ENCODE measurements at places on chromosomes 1 and 21.
A peak's percentile ranks its signal among the peaks of the same experiment; 100 is the strongest.

- no peak for DNase-seq
These were observed 33.9 kb downstream of the SLC66A1 start for GRCh38 chr1:19346026-19346425.

GRCh38 chr1:8818325-8818775 is 910 bp upstream of the RERE start:
- no peak for DNase-seq

GRCh38 chr1:24463776-24464735 is 38.6 kb upstream of the RCAN3 start:
- DNase-seq, result no peak

DNA sequence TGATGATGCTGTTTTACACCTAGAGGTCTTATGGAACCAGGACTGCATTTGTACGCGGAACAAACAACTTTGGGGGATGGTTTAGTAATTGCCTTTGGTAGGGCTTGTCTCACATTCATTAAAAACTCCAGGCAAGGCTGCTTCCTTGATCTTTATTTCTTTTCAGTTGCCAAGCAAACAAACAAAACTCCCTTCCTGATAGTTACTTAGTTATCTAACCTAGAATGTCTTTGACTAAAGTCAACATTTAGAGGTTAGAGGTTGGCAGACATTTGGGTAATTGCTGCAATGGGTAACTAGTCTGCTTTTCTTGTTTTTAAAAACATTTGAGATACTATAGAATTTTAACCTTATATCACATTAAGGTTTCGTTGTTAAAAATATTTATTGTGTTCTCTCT is 500.9 kb upstream of the PTBP2 start:
- no peak for DNase-seq

DNA sequence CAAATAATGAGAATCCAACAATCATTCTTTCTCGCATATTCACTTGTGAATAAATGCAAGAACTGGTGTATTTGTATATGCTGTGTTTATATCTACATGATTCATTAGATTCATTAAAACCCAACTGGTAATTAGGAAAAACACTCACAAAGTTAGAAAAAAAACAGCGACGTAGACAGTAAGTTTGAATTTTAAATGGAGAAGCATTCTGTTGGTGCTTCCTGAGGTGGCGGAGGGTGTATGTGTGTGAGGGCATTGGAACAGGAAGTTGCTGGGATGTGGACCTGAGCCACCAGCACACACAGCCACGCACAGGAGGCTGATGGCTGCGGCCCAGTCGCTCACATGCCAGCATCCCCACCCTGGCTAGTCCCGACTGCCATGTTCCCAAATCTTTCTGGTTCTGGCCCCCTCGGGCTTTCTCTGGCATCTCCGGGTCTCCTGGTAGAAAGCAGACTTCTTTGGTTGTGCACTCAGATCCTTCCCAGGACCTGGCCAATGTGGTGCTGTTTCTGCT is 121.6 kb upstream of the IRF2BP2 start:
- peak; percentile 29 for DNase-seq

GRCh38 chr21:26892151-26892550 is 46.9 kb upstream of the ADAMTS1 start:
- DNase-seq, result no peak

GRCh38 chr21:17660862-17661261 is 48.2 kb upstream of the BTG3 start:
- DNase-seq, result no peak

DNA sequence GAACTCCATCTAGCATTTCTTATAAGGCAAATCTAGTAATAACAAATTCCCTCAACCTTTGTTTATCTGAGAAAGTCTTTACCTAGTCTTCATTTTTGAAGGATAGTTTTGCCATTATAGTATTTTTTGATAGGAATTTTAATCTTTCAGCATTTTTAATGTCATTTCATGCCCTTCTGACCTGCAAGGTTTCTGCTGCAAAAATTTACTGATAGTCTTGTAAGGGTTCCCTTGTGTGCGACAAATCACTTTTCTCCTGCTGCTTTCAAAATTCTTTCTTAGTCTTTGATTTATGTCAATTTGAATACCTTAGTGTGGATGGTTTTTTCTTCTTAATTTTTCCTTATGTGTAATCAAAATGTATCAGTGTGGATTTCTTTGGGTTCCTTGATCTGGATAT is 297.5 kb upstream of the FAM78B start:
- DNase-seq, result no peak

GRCh38 chr1:158115126-158115525 is 65.6 kb upstream of the CD1D start:
- DNase-seq, result no peak

- no peak for DNase-seq
These were observed 36.1 kb downstream of the FGGY start for GRCh38 chr1:59332983-59333382.

DNA sequence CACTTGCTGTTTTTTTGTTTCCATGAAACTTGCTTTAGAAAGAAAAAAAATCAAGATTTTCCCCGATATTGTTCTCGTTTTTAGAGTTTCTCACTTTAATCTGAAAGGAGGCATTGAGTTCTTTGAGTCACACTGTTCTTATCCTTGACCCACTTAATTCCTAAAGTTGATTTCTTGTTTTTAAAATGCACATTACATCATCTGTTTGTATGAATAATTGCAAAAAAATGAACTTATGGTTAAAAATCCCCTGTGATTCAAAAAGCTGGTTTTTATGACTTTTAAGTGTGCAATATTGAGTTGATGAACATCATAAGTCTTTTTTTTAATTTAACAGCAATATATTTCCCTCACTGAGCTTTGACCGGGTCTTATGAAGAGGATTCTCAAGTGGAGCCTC is 131.6 kb downstream of the SNX7 start:
- no peak for DNase-seq

DNA sequence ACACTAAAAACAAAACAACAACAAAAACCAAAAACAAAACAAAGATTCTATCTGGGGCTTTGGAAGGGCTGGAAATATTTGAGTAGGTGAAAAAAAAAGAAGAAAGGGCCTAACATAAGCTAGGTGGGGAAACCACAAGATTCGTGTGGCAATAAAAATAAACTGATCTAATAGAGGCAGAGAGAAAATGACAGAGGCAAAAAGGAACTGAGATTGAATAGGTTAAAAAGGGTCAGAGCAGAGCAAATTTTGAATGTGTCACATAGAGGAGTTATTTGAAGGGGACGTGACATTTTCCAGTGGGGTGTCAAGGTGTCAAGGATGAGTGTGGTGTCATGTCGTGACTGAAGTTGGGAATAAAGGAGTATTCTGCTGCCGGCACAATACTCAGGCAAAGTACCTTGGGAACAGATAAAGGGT is 65.2 kb upstream of the RALGPS2 start:
- no peak for DNase-seq

DNA sequence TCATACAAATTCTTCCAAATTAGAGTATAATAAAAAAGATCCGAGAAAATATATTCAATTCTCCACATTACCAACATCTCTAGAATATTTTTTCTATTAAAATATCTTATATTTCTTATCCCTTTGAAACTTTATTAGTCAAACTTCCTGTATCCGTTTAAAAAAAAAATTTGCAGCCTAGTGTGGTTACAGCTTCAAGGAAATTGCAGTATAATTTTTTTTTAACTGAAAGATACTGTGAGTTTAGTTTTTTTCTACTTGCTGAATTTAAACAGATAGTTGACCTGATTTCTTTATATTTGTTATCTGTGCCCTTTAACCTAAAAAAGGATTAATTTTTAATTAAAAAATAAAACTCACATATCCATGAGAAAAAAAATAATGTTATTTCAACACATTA is 1.5 kb downstream of the RGS18 start:
- no peak for DNase-seq

GRCh38 chr1:200206340-200206739 is 178.8 kb downstream of the NR5A2 start:
- DNase-seq, result no peak

DNA sequence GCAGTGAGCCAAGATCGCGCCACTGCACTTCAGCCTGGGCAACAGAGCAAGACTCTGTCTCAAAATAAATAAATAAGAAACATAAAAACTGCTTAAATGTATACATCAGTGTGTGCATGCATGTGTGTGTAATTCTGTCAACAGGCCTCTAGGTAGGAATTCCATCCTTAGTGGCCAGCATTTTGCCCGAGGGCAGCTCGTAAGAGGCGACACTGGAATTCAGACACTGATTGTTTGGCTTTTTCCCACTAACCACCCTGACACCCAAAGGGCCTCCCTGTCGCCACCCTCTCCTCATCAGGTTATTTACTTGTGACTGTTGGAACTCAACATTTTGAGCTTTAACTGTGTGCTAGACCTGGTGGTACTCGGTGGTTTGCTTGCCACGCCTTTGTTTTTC is 64.0 kb upstream of the KIF1B start:
- no peak for DNase-seq

GRCh38 chr1:99992044-99992722 is 22.4 kb downstream of the SLC35A3 start:
- DNase-seq, result no peak

DNA sequence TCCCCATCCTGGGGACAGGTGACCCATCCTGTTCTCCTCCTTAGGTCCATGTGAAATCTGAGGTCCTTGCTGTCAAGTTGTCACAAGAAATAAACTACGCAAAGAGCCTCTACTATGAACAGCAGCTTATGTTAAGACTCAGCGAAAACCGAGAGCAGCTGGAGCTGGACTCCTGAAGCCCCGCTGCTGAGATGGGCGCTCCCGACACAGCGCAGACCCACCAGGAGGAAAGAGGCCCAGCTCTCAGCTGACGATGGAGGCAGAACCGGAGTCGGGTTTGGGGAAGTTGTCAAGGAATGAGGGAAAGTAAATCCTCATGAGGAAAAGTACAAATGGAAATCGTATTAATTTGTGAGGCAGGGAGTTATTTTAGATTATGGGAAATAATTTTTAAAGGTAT is 109.2 kb downstream of the DHRS3 start:
- DNase-seq, result no peak

- no peak for DNase-seq
These were observed 205.0 kb downstream of the KCTD3 start for GRCh38 chr1:215772151-215772550.

DNA sequence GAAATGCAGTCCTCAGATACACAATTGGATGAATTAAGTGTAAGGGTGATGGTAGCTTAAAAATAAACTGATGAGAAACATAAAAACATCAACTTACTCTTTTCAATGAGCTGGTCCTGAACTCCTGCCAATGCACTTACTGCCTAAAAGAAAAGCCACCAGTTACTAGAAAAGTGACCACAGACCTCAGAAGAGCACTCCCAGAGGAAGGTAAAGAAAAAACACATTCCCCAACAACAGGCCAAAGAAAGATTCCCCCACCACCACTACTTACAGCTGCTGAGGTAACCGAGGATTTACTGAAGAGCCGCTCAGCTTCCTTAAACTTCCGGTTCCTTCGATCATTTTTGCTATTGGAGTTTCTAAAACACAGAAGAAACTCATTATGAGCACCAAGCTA is 5.4 kb downstream of the MEAF6 start:
- no peak for DNase-seq

DNA sequence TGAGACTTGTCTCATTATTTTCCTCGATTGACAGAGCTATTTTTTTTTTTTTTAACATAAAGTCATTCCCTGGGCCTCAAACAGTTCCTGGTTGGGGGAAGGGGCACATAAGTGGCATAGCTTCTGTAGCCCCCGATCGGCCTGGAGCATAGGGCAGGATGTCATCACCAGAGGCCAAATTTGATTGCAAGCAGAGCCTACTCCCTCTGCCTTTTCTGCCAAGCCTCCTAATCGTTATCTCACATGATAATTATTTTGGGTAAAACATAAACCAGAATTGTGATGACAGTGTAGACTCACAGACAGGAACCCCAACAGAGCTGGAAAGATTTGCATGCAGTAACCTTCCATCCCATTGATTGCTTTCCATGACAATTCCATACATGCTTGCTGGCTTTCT is 404.8 kb downstream of the PCP4 start:
- DNase-seq, result no peak

DNA sequence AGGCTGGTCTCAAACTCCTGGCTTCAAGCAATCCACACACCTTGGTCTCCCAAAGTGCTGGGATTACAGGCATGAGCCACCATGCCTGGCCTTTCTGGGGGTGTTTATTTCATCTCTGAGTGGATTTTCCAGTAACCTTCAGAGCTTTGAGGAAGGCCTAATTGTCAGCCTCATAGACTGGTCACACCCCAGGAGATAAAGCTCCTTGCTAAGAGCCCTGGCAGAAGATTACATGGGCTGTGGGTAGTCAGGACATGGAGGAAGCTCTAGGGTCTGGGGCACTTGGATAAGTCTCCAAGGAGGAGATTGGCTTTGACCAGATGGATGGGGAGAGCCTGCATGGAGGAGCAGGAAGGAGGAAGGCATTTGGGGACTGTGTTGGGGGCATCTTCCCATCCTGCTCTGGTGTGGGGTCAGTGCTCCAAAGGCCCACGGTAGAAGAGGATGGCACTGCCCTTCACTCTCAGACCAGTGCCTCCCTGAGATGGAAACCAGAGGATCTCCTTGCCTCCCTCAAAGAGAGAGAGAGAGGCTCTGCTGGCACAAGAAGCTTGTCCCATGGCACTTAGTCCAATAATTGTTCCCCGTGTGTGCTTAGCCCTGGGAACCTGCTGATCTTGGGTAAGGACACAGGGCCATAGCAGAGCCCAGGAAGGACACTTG is 14.7 kb upstream of the GSTM4 start:
- no peak for DNase-seq

- DNase-seq, result no peak
These were observed 2084.5 kb downstream of the MRPL39 start for GRCh38 chr21:23522751-23523150.

DNA sequence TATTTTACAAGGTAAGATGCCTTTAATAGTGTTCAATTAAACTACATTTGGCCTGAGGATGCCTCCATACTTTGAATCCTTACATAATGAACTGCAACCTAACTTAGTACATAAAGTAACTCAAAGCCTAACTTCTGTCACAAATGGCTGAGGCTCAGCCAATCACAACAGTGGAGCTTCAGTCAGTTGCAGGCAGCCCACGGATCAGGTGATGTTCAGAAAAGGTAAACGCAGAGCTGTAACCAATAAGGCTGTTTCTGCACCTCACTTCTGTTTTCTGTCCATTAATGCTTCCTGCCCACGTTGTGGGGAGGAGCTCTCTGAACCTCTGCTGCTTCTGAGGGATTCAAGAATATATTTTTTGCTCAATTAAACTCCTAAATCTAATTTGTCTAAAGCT is 94.8 kb upstream of the KIAA0040 start:
- no peak for DNase-seq

DNA sequence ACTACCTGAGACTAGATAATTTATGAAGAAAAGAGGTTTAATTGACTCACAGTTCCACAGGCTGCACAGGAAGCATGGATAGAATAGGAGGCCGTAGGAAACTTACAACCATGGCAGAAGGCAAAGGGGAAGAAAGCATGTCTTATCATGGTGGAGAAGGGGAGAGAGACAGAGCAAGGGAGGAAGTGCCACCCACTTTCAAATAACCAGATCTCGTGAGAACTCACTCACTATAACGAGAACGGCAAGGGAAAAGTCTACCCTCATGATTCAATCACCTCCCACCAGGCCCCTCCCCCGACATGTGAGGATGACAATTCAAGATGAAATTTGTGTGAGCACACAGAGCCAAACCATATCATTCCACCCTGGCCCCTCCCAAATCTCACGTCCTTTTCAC is 4.7 kb upstream of the C21orf91 start:
- DNase-seq, result no peak
